ENCODE measurements at places on chromosomes 2 and 18. TPM values are rescaled to one million over a fixed set of nuclear protein-coding genes. Genes with fewer than 3 reads are reported as not detected.

Gene KCNIP3
- total RNA-seq = not detected

Gene EPHA4
- total RNA-seq = 5.4 TPM

Gene ANKAR
- 3.2 TPM for total RNA-seq

Gene CCDC74A
- 1.2 TPM for total RNA-seq

Gene MAP3K19
- total RNA-seq = not detected

Gene PRKAG3
- not detected for total RNA-seq

Gene THOC1
- total RNA-seq = 54.6 TPM

Gene CFC1
- total RNA-seq = not detected

Gene RIT2
- not detected for total RNA-seq

Gene SERPINB12
- total RNA-seq = not detected

Gene CCDC195
- total RNA-seq = not detected

Gene PSME4
- 45.0 TPM for total RNA-seq

Gene IGFBP5
- 1.8 TPM for total RNA-seq

Gene SULT1C4
- not detected for total RNA-seq

Gene PTCD3
- 138 TPM for total RNA-seq

Gene PTPRN
- 0.19 TPM for total RNA-seq

Gene PLEKHH2
- 0.26 TPM for total RNA-seq

Gene MYOM1
- 0.25 TPM for total RNA-seq

Gene CHRND
- not detected for total RNA-seq

Gene MAPK4
- not detected for total RNA-seq

Gene TLX2
- total RNA-seq = not detected

Gene IL1R1
- 19.6 TPM for total RNA-seq

Gene THSD7B
- not detected for total RNA-seq

Gene BBS5
- total RNA-seq = 3.9 TPM

Gene ABCB6
- total RNA-seq = 15.4 TPM

Gene CFAP65
- not detected for total RNA-seq

Gene FKBP7
- total RNA-seq = 2.5 TPM

Gene FAM237A
- not detected for total RNA-seq

Gene RAPGEF4
- 0.47 TPM for total RNA-seq

Gene SLC8A1
- total RNA-seq = 0.26 TPM

Gene FLACC1
- total RNA-seq = 0.87 TPM

Gene TMEM169
- 0.08 TPM for total RNA-seq

Gene GALNT13
- total RNA-seq = not detected

Gene CNDP1
- 0.15 TPM for total RNA-seq

Gene SAG
- total RNA-seq = not detected

Gene RTN4
- total RNA-seq = 73.6 TPM

Gene DNAJC5G
- total RNA-seq = not detected

Gene ADAM23
- total RNA-seq = 1.2 TPM

Gene ASXL3
- total RNA-seq = not detected

Gene NT5C1B
- not detected for total RNA-seq

Gene SLC19A3
- not detected for total RNA-seq

Gene TM4SF20
- total RNA-seq = not detected

Gene TTC31
- 23.4 TPM for total RNA-seq

Data from activated T-cell treated with anti-CD3 and anti-CD28 coated beads, Interleukin-2, amount 50 U/mL, for 4 hours (primary cell).